ENCODE measurements at places on chromosomes 3 and 15.

DNA sequence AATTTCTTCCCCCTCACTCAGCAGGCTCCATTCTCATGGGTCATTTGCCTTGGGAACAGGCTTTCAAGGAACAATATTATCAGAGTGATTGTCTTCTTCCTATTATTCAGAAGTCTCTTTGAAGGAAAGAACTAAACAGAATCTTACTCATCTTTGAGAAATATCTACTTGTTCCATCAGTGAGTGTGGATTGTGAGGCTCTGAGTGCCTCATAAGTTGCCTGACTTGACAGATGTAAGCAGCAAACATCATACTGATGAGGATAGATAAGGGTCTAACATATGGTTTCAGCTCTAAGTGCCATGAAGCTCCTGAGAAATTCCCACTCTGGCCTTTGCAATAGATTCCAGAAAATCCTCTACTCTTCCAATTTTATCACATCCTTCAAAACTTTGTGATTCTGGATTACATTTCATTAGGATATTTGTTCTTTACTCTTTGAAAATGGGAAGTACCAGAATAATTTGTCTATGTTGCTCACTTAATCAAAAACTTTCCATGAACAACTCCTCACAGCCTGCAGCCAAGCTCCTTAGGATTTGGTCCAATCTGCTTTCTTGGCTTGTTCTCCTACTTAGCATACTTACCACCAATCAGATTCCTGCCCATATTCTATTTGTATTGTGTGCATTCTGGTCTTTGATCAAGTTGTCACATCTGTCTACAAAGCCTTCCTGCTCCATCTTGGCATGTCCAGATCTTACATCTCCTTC lies 120.1 kb downstream of the RPL22L1 start:
- DNase-seq: no peak

GRCh38 chr3:22231061-22231460 lies 480.1 kb upstream of the ZNF385D start:
- no peak for DNase-seq

GRCh38 chr3:59946401-59946800 lies 896.6 kb upstream of the CFAP20DC start:
- DNase-seq: no peak

GRCh38 chr3:119257654-119258410 lies 17.2 kb upstream of the B4GALT4 start:
- DNase-seq: no peak

GRCh38 chr3:167100651-167101050 lies 279.4 kb downstream of the ZBBX start:
- DNase-seq: no peak

DNA sequence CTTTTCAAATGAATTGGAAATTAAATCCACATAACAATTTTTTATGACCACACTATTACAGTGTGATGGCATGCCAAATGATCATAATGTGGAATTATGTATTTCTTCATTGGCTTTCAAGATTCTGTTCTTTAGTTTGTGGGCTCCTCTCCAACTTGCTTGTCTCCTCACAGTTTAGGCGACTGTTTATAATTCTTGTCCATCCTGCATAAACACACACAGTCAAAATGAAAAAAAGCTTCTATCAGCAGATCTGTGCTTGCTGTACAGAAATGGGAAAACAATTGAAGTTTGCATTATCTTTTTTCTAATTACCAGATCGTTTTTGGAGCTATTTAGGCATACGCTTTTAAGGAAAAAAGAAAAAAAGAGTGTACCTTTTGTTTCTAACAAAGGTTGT lies 37.0 kb downstream of the OPA1 start:
- no peak for DNase-seq

- DNase-seq: no peak
These were observed 184.4 kb downstream of the SHOX2 start for GRCh38 chr3:157921811-157922210.

DNA sequence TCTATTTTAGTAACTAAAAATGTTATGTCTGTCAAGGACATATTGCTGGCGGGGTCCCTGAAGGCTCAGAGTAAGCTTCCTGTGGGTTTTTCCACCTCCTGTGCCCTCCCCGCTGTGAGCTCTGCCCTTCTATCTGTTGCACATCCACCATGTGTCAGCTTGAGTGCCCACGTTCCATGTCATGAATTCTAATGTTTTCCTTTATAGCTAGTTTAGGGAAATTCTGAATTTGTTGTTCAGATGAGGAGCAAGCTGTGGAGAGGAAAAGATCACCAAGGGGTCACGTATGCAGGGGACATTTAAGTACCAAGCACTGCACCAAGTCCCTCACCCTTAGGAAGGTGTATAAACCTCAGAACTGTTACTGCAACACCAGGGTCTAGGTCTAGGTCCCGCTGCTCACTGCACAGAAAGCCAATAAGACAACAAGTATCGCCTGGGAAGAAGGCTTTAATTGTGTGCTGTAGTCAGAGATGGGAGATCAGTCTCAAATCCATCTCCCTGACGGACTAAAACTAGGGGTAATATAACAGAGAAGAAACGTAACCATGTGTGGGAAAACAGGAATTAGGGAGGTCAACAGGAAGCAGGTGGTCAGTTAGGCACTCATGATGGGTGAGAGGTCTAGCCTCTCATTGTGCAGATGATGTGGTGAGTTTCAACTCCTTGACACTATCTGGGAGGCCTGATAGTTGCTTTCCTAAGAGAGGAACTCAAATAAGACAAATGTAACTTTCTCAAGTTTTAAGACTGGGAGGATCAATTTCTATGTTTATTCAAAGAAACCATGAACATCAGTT lies 9.7 kb downstream of the GP9 start:
- DNase-seq: no peak

DNA sequence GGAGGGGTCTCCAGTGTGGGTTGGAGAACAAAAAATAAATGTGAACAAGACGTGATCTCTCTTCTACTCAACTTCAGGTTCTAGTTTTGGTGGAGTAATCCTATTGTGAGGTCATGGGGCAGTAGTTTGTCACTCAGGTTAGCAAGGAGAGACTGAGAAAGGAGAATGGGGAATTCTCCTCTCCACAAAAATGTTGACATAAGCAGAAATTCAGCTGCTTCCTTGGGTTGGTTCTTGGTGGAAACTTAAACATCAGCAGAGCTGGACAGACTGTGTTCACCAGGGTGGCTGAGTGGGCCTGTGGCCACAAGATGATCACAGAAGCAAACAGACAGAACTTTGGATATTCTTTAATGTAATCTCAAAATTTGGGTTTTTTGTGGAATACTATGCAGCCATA lies 78.7 kb downstream of the EPHB1 start:
- no peak for DNase-seq

DNA sequence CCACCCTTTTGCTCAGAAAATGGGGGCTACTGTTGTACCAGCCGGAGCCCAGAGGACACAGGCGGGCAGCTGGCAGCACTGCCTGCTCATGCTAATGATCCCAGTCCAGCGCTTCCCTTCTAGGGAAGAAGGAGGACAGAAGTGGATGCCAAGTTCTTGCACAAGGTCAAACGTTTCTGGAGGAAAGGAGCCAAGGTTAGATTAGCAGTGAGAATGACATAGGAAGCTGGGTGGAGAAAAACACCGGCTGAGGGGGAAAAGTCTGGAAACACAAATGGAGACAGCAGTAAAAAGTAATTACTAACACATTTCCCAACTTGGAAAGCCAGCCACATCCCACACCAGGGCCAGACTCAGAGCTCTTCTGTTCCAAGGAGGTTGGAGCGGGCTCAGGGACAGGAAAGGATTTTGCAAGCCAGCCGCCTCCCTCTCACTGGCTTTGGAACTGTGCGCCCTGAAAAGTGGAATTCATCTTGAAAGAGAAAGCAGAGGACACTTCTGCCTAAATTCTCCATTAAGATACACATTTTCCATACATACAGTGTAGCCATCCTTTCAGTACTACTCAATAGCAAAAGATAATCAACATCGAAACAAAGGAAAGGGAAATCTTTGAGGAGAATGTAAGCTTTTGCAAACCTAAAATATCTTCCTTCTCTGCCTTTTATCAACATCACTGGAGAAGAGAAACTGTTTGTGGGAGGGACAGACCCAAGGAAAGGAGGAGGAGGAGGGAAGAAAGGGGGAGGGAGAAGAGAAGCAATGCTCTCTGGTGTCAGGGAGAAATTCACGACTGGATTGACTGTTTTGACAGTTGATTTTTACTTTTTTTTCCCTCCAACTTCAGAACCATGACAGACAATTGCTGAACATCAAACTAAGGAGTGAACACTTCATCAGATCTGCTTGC lies 133.6 kb downstream of the CD47 start:
- peak; percentile 93 for DNase-seq

DNA sequence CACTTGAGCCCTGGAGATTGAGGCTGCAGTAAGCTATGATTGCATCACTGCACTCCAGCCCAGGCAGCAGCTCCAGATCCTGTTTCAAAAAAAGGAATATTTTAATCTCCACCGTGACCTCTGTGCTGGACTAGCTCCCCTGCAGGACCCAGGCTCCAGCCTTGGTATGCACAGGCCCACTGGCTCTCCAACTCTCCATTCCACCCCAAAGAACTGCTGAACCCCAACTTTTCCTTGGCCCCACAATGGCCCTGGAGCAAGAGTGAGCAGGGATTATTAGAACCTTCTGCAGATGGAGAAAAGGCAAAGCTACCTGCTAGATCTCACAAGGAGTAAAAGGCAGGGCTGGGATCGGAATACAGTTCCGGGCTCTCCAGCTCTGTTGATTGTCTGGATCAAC lies 32.8 kb upstream of the SFMBT1 start:
- no peak for DNase-seq

DNA sequence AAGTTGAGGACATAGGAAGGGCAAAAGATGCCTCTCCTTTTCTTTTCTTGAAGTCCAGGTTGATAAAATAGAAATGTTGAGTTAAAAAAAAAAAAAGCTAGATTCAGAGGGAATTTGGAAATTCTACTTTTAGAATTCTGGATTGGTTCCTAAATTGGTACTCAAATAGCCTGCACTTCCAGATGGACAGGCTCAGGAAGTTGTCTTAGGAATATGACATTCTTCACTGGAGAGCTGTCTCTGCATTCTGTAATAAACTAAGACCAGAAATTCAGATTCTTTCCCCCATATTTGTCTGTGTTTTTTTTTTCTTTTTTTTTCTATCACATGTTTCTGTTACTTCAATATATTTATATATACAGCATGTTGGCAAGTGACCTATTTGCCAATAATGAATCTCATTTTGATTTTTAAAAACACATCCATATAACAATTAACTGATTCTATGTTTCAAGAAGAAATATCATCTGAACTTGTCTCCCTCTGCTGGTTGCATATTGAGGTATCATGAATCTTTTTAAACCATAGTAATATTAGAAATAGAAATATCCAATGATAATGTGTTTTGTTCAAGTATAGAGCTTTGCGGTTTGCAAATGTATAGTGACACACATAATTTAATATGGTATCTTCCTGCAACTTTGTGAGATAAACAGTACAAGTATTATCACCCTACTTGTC lies 8.5 kb upstream of the LSAMP start:
- DNase-seq: no peak

GRCh38 chr3:167892205-167892604 lies 156.7 kb downstream of the SERPINI1 start:
- no peak for DNase-seq

- no peak for DNase-seq
These were observed 224.8 kb downstream of the RPLP1 start for GRCh38 chr15:69677403-69677802.

DNA sequence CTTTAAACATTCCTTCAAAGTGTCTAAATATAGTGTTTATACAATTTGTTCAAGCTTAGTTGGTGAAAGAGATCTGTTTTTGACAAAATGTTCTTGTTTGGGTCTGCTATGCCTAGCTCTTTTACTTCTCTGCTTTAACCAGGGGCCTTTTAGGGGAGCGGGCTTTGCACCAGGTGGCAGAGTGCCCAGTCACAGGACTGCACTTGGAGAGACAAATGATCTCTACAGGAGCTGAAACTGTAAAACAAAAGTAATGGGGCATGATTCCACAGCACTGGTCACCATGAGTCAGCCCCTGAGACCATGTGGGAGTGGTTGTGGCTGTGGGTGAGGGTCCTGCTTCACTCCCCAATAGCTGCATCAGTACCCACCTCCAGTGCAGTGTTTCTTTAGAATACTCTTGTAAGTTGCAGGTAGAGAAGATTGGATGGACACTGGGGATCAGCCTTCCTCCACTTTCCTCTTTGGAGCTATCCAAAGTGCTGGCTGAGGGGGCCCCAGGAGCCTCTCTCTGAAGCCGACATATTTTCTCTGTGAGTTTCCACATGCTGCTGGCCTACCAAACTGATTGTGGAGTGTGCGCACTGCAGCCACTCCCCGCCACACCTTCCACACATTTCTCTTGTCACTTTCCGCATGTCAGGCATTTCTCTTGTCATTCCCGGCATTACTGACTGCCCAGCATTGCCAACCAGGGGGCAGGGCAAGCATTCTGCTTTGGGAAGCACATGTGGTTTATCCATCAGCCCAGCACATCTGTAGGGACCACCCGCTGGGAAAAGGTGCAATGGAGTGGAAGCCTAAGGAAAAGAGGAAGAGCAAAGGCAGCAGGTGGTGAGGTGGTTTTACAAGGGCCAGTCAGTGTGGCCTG lies 110.0 kb downstream of the EPHB1 start:
- DNase-seq: no peak

- DNase-seq: no peak
These were observed 122.2 kb downstream of the SYNPR start for GRCh38 chr3:63400246-63400860.

- no peak for DNase-seq
These were observed 8.2 kb downstream of the SLC27A2 start for GRCh38 chr15:50190166-50190570.

GRCh38 chr15:70059476-70060213 lies 38.1 kb downstream of the TLE3 start:
- no peak for DNase-seq

- DNase-seq: no peak
These were observed 275.9 kb upstream of the NR2F2 start for GRCh38 chr15:96054621-96055020.

DNA sequence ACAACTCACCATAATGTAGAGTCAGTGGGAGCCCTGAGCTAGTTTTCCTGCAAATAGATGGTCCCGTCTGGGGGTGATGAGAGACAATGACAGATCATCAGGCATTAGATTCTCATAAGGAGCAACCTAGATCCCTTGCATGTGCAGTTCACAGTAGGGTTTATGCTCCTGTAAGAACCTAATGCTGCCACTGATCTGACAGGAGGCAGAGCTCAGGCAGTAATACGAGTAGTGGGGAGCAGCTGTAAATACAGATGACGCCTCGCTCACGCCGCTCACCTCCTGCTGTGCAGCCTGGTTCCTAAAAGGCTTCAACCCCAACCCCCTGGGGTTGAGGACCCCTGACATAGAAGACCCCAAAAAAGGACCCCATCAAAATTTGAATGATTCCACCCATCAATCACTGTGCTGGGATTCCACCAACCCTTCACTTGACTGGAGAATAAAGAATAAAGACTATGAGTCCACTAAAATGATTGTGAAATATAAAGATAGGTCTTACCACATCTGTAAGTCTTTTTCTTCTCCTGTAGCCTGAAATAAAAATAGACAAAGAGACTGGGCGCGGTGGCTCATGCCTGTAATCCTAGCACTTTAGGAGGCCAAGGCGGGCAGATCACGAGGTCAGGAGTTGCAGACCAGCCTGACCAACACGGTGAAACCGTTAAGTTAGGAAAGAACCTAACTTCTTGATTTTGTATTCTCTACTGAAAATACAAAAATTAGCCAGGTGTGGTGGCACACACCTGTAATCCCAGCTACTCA lies 9.9 kb upstream of the UBL7 start:
- no peak for DNase-seq

GRCh38 chr3:30349507-30349906 lies 256.9 kb upstream of the TGFBR2 start:
- no peak for DNase-seq

Measured in left hindlimb (tissue), 1 donor.